ENCODE measurements at places on chromosomes 1 and 21. TPM values are rescaled to one million over a fixed set of nuclear protein-coding genes. Genes with fewer than 3 reads are reported as not detected.

The DNAJC28 gene
- total RNA-seq: 1.0 TPM

The ERICH3 gene
- not detected for total RNA-seq

The FNDC10 gene
- total RNA-seq: 2.3 TPM

The IL19 gene
- total RNA-seq: not detected

The NOS1AP gene
- 5.4 TPM for total RNA-seq

The GUCA2A gene
- total RNA-seq: not detected

The PHF13 gene
- total RNA-seq: 17.8 TPM

The CLDN17 gene
- not detected for total RNA-seq

The OR2L8 gene
- not detected for total RNA-seq

The UBL4B gene
- not detected for total RNA-seq
